Activated naive CD8-positive, alpha-beta T cell treated with anti-CD3 and anti-CD28 coated beads for 36 hours (primary cell): ENCODE measurements at places on chromosomes 12 and 14.
A peak's percentile ranks its signal among the peaks of the same experiment; 100 is the strongest.

- no peak for DNase-seq
These were observed 82.9 kb downstream of the SSPN start for GRCh38 chr12:26278266-26278665.

DNA sequence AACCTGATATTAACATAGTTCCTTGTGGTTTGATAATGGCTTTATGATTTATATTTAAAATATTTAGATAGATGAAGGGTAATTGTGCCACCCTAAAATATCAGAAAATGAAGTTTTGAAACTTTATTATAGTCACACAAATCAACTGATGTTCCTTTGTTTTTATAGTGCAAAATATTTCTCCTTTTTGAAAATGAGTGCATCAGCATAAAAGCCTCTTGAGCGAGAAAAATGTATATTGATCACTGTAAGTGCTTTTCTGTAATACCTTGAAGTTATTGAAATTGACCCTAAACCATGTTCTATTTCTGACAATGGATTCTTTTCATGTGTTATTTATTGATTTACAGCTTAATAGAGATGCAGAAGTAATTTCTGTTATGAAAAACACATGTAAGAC lies 35.0 kb downstream of the LRFN5 start:
- DNase-seq: no peak

DNA sequence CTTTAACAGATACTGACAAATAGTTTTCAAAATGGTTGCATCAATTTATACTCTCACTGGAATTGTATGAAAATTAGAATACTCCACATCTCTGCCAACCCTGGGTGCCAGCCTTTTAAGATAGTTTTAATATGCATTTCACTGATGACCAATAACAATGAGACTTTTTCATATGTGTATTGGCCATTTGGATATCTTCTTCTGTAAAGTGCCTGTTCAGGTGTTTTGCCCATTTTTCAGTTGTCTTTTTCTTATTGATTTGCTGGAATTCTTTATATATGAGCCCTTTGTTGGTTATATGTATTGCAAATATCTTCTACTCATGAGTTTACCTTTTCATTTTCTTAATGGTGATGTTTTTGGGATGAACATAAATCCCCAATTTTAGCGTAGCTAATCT lies 16.7 kb upstream of the RNU6-7 start:
- DNase-seq: no peak

GRCh38 chr12:48764521-48764920 lies 24.4 kb downstream of the ADCY6 start:
- no peak for DNase-seq

DNA sequence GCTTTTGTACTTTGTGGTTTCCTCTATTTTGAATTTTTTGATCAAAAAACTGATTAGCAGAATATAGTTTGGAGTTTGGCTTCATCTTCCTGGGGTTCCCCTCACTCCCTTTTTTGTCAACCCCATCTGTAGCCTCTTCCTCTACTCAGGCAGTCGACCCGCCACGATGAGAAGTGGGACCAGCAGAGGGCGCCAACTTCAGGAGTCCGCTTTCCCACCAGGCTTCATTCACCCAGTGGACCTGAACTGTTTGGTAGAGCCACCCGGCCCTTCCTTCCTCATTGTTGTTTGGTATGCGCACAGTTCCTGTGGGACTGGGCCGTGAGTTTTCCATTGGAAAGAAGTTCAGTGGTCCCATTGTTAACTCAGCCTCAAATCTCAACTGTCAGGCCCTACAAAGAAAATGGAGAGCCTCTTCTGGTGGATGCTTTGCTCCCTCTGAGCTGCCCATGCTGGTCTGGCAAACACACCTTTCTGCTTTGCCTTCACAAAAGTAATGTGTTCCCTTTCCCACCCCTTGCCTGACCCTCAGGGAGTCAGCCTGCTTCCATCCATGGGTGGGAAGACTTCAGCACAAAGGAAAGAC lies 21.7 kb downstream of the TMBIM6 start:
- DNase-seq: peak; percentile 76
